ENCODE measurements at places on chromosomes 4 and X.
A peak's percentile ranks its signal among the peaks of the same experiment; 100 is the strongest.

GRCh38 chrX:37830371-37830770 is 17.0 kb downstream of the DYNLT3 start:
- DNase-seq, result no peak

DNA sequence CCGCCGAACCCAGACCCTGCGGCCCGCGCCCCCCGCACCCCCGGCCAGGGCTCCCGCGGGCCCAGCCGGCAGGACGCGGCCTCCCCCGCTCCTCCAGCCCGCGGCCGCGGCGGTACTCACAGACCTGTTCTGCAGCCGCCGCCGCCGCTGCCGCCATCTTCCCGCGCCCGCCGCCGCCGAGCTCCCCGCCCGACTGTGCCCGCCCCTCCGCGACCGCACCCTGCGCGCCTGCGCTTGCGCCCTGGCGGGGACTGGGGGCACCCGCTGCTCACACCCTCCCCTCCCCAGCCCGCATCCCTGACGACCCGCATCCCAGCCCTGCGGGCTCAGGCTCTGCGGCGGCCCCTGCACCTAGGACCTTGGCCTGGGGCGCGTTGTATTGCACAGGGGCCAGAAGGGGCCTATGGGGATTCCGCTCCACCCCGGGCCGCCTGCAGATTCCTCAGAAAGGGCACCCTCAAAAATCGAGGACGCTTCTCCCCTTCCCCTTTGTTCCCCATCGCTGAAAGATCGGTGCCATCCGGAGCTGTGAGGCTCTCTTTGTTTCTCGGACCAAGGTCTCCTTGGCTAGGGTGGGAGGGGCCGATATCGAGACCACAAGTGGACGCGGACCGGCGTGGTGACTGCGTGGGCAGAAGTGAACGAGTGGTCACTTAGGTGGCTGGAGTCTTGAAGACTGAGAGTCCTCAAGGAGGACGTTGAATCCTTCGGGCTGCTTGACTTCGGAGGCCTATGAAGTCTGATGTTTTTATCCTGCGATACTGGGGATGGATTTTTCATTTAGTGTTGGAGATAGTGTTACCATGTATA is at the start of gene SGCB:
Gene SGCB (minus strand): TSS at position 197 of the 810 bp plus-strand sequence. CDS start 40 bp downstream, at position 157.
- DNase-seq, result no peak

DNA sequence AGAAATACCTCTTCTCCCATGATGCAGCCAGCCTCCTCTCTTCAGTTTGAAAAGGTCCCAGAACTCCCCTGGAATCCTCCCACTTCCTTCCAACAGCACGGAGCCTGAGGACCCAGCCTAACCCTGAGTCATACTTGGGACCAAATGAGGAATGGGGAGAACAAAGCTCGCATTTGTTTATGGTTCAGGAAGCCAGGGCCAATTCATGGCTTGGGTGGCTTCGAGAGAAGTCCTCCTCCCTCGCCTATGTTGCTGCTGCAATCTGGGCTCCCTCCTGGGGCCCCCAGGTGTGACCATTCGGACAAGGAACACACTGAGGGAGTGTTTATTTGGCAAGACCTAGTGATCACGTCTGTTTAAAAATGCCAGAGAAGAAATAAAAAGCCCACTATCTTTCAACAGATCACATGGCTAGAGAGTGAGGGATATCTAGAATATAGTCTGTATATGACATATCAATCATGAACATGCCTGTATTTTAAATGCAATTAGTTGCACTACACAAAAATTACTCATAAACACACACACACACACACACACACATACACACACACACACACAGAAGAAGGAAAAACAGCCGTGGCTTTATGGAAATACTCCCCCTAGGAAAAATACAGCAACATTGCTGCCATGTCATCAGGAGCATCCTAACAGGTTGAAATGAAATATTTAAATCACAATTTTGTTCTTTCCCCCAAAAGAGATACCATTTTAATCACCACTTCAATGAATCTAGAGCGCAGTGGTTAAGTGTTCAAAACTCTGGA is 155.7 kb upstream of the MAP3K15 start:
- peak; percentile 55 for DNase-seq

GRCh38 chr4:2077537-2078460 is 18.7 kb downstream of the NAT8L start:
- DNase-seq, result no peak

GRCh38 chrX:2696698-2697215 is 5.7 kb downstream of the CD99 start:
- DNase-seq, result peak; percentile 95

- no peak for DNase-seq
Measured at GRCh38 chr4:110616238-110617074, 6.4 kb downstream of the PITX2 start.

- no peak for DNase-seq
Measured at GRCh38 chr4:180717451-180718033, 1525.7 kb upstream of the TENM3 start.

DNA sequence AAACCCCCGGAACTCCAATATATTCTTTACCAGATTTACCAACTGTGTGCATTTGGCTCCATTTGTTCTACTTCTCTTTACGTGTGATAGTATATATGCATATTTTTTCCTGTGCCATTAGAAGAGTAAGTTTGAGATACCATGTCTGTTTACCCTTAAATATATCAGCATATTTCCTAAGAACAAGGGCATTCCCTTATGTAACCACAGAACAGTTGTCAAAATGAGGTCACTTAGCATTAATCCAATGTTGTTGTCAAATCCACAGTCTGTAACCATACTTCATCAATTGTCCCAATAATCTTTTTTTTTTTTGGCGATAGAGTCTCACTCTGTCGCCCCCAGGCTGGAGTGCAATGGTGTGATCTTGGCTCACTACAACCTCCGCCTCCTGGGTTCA is 55.2 kb downstream of the TBC1D14 start:
- no peak for DNase-seq

GRCh38 chrX:72027914-72028307 is 103.8 kb downstream of the RTL5 start:
- no peak for DNase-seq

DNA sequence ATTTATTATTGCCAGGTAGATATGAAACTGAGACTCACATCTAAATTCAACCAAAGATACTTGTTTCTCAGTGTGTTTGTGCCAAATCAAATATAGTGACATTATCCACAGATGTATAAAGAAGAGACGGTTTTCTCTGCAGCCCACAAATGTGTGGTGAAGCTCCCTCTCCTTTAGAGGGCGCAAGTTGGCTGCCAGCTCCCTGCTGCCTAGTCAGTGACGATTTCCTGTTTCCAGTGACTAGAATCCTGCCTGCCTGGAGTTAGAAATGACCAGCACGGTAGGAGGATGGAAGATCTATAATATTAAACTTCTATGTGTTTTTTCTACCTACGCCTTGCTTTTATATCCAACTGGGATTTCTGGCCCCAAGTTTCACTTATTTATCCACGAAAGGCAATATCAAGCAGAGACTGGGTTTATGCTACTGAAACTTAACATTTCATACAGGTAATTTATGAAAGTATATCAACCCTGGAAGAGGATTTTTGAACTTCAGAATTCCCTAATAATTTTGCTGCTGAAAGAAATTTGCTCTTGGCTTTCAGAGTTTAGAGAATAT is 1793.7 kb upstream of the TENM3 start:
- DNase-seq, result peak; percentile 63

GRCh38 chrX:1076871-1077651 is 135.4 kb downstream of the CRLF2 start:
- DNase-seq, result no peak

DNA sequence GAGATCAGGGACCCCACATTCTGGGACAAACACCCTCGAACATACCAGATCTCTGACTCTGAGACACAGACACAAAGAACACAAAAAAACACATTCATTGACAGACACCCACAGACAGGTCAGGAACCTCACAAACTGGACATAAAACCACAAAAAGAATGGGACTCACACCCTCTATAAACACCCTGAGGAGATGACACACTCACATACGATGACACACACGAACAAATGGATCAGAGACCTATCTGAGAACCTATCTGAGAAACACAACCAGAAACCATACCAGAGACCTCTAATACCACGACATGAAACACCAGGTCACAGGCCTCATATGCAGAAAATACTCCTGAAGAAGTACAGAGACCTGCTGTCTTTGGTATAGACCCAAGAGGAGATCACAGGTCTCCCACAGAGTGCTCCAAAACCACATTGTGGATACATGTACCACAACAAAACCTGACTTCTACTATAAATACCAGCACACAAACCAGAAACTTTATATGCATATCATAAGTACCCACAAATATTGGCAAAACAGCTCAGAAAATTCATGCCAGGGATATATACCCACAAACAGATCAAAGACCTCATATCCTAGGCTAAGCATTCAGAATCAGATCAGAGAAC is 19.5 kb downstream of the SUV39H1 start:
- no peak for DNase-seq

DNA sequence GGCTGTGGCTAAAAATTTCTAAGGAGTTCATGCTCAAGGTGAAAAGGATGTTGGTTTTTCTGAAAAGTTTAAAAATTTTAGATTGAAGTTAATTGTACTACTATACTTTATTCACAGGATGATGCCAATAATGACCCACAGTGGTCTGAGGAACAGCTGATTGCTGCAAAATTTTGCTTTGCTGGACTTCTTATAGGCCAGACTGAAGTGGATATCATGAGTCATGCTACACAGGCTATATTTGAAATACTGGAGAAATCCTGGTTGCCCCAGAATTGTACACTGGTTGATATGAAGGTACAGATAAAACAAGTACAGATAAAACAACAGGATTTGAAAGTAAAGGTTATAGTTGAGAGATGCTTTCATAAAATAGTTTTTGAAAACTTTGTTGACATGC is 12.2 kb downstream of the PAICS start:
- DNase-seq, result no peak

DNA sequence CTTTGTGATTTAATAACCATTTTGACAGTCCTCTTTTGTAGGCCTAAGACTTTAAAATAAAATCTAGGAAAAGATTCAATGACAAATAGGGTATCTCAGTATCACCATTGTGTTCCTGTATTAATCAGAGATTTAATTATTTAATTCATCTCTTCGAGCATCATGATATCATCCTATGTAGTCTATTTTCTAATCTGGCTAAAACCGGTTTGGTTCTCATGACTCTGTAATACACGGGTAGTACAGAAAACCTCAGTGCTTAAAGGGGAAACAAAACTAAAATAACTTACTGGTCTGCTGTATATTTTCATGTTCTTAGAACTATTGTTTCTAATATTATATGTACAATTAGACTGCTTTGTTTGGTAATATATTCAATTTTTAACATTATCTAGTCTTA is 23.7 kb upstream of the FBXW7 start:
- DNase-seq, result no peak

- no peak for DNase-seq
Measured at GRCh38 chr4:38422850-38423249, 241.1 kb upstream of the KLF3 start.

GRCh38 chrX:148938348-148938747 is 437.9 kb downstream of the AFF2 start:
- DNase-seq, result no peak

- DNase-seq, result no peak
Measured at GRCh38 chrX:107135965-107136307, 17.3 kb upstream of the RBM41 start.

GRCh38 chrX:33183361-33183760 is 28.0 kb downstream of the DMD start:
- DNase-seq, result no peak

DNA sequence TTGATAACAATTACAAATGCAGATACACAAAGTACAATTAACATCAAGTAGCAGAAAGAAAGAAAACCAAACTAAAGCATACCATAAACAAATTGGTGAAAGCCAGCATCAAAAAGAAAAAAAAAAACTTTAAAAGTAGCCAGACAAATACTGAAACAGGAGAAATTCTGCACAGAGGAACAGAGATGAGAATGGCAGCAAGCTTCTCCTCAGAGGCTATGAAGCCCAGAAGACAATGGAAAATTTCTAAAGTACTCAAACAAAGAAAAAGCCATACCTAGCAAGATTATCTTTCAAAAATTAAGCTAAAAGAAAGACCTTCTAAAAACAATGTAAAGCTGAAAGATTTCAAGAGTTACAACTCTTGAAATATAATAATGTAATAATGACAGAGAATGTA is 471.3 kb downstream of the SPOCK3 start:
- DNase-seq, result no peak

DNA sequence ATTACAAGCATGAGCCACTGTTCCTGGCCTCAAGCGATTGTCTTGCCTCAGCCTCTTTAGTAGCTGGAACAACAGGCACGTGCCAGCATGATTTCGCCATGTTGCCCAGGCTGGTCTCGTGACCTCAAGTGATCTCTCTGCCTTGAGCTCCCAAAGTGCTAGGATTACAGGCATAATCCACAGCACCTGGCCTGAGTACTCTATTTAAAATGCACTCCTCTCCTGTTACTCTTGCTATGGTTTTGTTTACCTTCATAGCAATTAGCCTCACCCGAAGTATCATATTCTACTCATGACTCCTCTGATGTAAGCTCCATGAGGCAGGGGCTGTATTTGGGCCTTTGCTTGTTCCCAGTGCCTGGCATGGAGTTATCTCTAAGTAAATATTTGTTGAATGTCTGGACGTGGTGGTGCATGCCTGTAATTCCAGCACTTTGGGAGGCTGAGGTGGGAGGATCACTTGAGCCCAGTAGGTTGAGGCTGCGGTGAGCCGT is 92.5 kb upstream of the SLC34A2 start:
- DNase-seq, result no peak

- no peak for DNase-seq
Measured at GRCh38 chr4:159204566-159204965, 101.7 kb downstream of the RAPGEF2 start.

DNA sequence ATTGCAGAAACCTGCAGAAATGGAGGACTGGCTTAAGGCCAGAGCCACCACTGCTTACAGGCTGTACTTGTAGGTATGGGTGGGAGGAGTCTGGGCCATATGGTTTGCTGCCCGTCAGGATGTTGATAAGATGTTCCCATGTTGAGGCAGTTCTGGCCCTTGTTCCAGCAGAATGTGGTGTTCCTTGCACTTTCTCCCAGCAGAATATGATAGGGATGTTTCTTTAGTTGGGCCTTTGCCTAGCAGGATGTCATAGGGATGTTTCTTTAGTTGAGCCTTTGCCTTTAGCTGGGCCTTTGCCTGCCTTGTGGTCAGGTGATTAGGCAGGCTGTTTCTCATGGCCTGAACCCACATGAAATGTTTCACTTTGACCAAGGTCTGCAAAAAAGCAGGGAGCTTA is 139.1 kb upstream of the PAQR3 start:
- no peak for DNase-seq

DNA sequence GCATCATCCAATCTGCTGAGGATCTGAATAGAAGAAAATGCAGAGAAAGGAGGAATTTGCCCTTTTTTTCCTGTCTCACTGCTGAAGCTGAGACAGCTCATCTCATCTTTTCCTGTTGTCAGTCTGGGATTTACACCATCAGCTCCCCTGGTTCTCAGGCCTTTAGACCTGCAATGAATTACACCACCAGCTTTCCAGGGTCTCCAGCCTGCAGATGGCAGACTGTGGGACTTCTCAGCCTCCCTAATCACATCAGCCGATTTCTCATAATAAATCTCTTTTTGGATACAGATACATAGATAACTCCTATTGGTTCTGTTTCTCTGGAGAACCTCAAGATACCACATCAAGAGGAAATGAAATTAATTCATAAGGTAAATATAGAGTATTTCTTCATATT is 134.6 kb upstream of the MAB21L2 start:
- DNase-seq, result no peak
